ENCODE measurements at places on chromosomes 1 and 21.

GRCh38 chr1:185155600-185156287 is 1.0 kb downstream of the TRMT1L start:
- DNase-seq: no peak
- no peaks in the 10 kb centered on the region for H3K27me3 ChIP-seq
- H3K27ac ChIP-seq: peak overlapping the region; percentile 97
- H3K4me3 ChIP-seq: peak overlapping the region; percentile 61

DNA sequence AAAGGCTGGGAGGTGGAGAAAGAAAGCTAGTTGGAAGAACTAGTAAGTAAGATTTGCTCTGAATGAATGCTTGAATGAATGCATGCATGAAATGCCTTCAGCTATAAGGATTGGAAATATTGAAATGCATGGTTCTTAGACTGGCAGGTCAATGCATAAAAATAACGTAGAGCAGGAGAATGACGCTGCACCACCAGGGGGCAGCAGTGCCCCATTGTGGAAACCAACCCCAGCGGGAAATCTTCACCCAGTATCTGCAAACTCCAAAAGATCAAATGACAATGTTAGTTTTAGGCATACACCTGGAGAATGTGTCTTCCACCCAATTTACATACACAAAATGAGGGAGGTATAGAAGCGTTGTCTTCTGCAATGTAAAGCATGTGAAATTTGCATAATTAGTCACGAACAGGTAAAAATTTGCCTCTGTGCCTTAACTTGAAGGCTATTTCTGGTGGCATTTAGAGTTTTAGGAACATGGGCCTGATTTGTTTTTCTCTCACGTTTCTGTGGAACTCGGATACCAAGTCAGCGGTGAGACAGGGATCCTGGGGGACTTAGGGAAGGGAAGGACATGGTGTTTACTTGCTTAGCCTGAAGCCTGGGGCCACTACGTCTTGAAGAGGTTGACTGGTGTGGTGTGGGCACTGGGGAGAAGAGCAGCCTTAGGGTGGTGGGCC is 78.6 kb downstream of the HHAT start:
- no peaks in the 10 kb centered on the region for H3K36me3 ChIP-seq
- H3K4me3 ChIP-seq: no peak overlapping the region
- DNase-seq: peak; percentile 62

DNA sequence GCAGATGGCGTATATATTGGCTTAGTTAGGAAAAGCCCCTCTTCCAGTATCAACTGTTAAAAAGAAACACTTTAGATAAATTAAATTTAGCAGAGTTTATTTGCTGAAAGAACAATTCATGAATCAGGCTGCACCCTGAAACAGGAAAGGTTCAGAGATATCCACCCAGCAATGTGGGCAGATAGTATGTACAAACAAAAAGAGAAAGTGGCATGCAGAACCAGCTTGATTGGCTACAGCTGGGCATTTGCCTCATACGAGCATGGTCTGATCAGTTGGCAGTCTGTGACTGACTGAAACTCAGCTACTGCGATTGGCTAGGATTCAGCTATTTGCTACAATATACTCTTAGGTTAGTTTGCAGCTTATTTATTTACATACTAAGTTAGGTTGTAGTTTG is 98.2 kb downstream of the ZC3H11B start:
- H3K4me3 ChIP-seq: no peak overlapping the region
- no peak overlapping the region for H3K27ac ChIP-seq
- no peaks in the 10 kb centered on the region for H3K27me3 ChIP-seq
- no peak for DNase-seq

DNA sequence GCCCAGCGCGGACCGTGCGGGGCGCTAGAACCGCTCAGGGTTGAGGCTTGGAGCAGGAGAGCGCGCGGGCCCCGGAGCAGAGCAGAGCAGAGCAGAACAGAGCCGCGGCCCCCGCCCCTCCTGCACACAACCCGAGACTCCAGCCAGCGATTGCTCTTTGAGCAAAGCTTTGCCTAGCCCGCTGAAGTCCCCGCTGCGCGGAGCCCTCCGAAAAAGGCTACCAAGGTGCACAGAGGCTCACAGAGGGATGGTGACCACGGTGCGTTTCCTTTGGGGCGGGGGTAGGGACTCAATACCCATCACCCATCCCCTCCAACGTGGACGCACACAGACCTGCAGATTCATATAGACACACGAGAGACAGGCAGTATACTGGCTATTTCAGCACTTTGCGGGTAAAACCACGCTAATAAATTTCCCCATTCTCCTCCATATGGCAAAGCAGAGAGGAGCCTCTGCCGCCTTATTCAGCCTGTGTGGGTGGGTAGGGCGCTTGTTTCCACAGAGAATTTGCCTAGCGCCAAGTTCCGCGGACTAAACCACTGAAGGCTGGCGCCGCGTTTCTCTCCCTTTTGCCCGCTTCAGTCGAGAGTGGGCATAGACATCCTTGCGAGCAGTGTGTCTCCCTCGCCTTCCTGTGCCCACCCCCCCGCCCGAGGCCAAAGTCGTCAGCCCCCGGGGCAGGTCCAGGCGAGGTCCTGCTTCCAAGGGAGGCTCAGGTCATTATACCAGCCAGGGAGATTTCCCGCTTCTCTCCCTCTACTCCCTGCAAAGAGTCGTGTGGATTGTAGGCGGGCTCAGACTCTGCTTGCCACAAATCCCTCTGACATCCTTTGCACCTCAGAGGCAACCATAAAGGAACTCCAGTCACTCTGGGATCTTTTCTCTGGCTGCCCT is 8.5 kb downstream of the HLX start:
- H3K36me3 ChIP-seq: no peaks in the 10 kb centered on the region
- no peak for DNase-seq
- no peaks in the 10 kb centered on the region for H3K4me1 ChIP-seq
- H3K4me3 ChIP-seq: no peak overlapping the region

DNA sequence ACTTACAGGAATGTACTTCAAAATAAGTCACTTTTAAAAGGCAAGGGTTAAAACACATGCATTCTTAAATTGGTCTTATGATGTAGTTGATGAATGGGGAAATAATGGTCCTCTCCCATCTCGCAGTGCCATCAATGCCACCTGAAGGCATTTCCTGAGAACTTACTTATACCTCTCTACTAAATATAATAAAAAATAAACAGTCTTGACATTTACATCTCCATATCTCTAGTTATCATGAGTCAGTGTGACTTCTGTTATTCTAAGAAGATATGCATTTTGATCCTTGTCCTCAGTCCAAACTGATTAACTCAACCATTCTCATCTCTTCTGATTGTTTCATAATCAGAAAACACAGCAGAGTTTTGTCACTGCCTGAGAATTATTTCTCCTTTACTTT is 253.9 kb downstream of the USH2A start:
- H3K4me1 ChIP-seq: no peaks in the 10 kb centered on the region
- H3K4me3 ChIP-seq: no peak overlapping the region
- H3K36me3 ChIP-seq: no peaks in the 10 kb centered on the region
- DNase-seq: no peak
- no peaks in the 10 kb centered on the region for H3K27me3 ChIP-seq

- H3K36me3 ChIP-seq: no peaks in the 10 kb centered on the region
- H3K27me3 ChIP-seq: no peaks in the 10 kb centered on the region
- no peak overlapping the region for H3K4me3 ChIP-seq
- DNase-seq: no peak
- H3K4me1 ChIP-seq: peaks cover under 1% of the 10 kb centered on the region
These were observed 6.8 kb upstream of the LY9 start for GRCh38 chr1:160789051-160789701.

GRCh38 chr1:16324456-16324890 is 27.8 kb downstream of the FBXO42 start:
- H3K36me3 ChIP-seq: no peaks in the 10 kb centered on the region
- H3K4me3 ChIP-seq: no peak overlapping the region

DNA sequence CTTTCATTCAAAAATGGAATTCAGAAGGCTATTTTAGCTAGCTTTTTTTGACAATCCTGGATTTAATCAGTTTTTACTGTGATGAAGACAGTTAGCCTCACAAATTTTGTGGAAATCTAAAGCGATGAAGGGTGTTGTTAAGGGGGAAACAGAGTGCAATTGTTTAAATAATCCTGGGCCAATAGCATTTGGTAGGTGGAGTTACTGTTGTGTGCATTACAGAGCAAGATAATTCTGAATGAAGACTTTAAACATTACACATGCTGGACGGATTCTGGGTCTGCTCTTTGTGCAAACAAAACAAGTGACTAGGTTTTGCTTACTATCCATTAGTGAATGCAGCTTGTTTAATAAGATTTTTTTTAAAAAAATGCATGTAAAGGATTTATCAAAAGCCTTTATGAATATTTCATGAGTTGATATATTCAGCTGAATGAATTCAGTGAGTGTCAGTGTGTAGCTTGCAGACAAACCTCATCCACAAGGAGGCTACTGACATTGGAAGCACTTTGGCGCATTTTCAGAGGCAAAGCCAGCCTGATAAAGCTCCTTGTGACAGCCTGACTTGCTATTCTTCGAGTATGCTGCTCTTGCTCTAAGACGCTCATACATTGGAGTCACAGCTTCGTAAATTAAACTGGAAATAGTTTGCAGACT is 199.6 kb downstream of the PDE4B start:
- no peaks in the 10 kb centered on the region for H3K4me1 ChIP-seq
- DNase-seq: no peak
- no peaks in the 10 kb centered on the region for H3K36me3 ChIP-seq
- H3K27me3 ChIP-seq: no peaks in the 10 kb centered on the region

DNA sequence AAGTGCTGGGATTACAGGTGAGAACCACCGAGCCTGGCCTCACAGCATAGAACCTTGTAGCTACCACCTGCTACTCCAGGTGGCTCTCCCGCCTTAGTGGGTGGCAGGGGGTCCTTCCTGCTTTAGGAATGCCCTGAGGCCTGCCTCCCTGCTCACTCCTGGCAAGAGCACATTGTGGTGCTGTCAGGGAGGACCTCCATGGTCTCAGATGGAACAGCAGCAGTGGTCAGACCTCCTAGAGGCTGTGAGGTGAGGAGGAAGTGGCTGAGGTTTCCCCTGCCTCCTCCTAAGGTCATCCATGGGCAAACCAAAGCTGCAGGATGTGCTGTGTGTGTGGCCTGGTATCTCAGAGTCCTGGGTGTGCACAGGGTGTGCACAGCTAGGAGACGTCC is 6.7 kb downstream of the SOX13 start:
- peaks cover 18% of the 10 kb centered on the region for H3K27me3 ChIP-seq
- H3K4me3 ChIP-seq: no peak overlapping the region
- DNase-seq: no peak
- H3K4me1 ChIP-seq: peaks cover 11% of the 10 kb centered on the region
- H3K36me3 ChIP-seq: no peaks in the 10 kb centered on the region
- H3K27ac ChIP-seq: no peak overlapping the region

DNA sequence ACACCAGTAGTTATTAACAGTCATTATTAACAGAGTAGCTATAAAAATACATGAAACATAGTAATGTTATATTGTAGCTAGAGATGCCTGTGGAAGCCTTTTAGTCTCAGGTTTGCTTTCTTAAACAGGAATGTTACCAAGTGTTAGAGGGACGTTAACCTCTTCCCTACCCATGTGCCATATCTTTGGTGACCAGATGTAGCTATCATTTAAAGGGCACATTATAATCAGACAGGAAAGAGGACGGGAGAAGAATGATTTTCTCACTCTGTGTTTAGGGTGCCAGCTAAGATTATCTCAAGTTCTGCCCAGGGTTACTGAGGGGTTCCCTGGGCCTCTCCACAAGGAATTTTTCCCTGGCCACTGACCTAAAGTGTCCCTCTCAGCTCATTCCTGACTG is 20.9 kb upstream of the UBL4B start:
- H3K27ac ChIP-seq: no peak overlapping the region
- DNase-seq: no peak
- no peaks in the 10 kb centered on the region for H3K27me3 ChIP-seq

GRCh38 chr1:228180959-228181644 is 15.5 kb downstream of the IBA57 start:
- peaks cover 12% of the 10 kb centered on the region for H3K4me1 ChIP-seq
- no peaks in the 10 kb centered on the region for H3K27me3 ChIP-seq
- DNase-seq: no peak
- no peak overlapping the region for H3K4me3 ChIP-seq
- no peaks in the 10 kb centered on the region for H3K36me3 ChIP-seq

DNA sequence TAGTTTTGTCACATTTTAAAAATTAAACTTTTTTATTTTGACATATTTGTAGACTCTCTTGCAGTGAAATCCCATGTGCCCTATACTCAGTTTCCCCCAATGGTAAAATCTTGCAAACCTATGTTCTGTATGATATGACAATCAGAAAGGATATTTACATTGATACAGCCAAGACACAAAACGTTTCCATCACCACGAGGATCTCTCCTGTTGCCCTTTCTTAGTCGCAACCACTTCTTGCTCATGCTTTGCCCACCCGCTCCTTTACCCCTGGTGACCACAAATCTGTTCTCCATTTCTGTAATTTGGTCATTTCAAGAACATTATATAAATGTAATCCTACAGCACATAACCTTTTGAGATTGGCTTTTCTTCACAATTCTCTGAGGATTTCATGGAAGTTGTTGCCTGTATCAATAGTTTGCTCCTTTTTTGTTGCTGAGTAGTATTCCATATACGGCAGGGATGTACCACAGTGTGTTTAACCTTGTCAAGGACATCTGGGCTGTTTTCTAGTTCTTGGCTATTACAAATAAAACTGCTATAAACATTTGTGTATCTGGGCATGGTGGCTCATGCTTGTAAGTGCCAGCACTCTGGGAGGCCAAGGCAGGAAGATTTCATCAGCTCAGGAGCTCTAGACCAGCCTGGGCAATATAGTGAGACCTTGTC is 14.0 kb upstream of the BATF3 start:
- H3K27ac ChIP-seq: no peak overlapping the region
- no peak for DNase-seq
- H3K36me3 ChIP-seq: no peaks in the 10 kb centered on the region
- no peak overlapping the region for H3K4me3 ChIP-seq

DNA sequence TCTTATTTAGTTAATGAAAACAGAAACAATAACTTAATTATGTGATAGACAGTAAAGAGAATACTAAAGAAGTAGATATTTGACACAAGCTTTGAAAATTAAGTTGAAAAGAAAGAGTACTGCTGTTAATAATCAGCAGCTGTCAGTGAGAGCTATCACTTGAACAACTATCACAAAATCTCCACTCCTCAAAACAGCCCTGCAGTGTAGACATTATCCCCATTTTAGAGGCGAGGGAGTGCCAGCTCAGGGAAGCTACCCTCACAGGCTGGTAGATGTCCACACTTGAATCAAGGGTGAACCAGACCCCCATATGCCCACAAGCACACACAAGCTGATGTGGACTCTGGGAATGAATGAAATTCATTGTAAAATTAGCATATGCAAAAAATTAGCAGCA is 248.8 kb downstream of the RHOU start:
- H3K27me3 ChIP-seq: no peaks in the 10 kb centered on the region
- DNase-seq: no peak
- no peaks in the 10 kb centered on the region for H3K36me3 ChIP-seq
